Stimulated activated CD4-positive, alpha-beta T cell treated with anti-CD3 and anti-CD28 coated beads, Interleukin-4, amount 100 ng/mL, for 1 hour (primary cell): ENCODE measurements at places on chromosomes 1 and 21.
A peak's percentile ranks its signal among the peaks of the same experiment; 100 is the strongest.

DNA sequence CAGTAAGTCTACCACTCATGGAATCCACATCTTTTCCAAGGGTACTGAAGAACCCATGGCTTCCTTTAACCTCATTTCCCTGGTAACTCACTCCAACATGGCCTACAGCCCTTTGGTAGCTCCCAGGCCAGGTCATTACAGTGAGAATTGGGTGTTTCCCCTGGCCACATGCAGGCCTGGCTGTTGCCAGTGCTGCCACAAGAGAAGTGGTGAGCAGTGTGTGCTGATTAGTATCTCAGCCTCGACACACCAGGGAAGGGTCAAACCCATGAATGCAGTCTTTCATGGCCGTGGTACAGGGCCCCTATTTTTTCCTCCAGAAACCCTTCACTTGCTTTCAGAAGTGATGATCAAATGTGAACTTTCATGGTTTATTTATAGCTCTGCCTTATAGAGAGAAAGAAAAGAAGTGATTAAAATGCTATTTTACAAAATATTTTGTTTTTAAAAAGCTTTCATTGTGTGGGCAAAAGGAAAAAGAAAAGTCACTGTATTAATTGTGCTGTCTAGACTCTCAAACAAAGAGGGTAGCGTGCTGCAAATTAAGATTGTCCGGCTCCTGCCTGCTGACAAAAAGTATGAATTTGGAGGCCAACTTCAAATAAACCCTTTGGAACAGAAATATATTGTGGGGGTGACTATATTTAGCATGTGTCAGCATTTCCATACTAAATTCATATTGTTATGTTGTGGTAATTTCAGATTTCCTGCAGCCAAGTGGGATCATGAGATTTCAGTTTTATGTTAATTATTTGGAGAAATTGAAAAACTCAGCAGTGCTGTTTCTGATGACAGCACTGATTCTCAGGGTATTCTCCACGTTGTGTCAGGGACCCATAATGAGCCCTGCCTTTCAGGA lies 62.0 kb upstream of the HOOK1 start:
- no peak for DNase-seq

DNA sequence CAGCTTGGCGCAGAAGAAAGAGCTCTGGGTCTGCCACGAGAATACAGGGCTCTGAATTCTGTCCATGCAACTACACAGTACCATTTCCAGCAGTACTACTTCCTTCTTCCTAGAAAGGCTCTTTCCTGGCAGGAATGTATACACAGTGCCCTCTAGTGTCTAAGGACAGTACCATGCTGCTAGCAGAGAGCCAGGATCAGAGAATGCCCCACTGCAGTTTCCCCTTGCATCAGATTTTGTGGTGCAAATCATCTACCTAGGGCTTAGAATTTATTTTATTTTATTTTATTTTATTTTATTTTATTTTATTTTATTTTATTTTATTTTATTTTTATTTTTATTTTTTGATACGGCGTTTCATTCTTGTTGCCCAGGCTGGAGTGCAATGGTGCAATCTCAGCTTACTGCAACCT lies 50.8 kb downstream of the PAX7 start:
- DNase-seq: no peak

DNA sequence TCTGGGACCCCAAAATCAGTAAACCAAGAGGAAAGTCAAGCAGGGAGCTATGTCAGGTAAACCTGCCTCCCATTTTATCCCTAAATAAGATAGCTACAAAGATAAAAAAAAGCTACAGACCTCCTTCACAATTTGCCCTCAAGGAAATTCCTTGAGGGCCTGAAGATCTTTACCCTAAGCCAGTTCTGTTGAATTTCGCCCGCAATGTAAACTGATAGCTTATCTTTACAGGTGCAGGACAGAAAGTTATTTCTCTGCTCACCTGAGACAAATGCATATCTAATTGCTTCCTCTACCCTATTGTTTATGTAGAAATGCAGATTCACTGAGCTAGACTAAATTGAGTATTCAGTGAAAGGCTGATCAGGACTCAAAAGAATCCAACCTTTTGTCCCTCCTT lies 153.4 kb upstream of the CHRM3 start:
- no peak for DNase-seq

DNA sequence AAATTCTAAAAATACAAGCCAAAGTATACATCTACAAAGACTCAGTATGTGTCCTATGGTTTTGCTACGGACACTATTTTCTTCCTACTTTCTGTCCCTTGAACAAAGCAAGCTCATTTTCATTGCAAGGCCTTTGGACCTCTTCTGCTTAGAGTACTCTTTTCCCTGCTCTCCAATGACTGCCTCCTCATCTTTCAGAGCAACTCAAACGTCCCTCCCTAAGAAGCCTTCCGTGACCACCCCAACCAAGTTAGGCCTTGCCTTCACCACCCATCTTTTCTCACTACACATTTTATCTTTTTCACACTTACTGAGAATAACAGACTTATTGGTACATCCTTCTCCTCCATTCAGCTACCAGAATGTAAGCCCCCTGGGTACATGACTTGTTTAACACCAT lies 39.9 kb downstream of the ENAH start:
- no peak for DNase-seq

- no peak for DNase-seq
Measured at GRCh38 chr21:29238967-29239290, 59.8 kb upstream of the BACH1 start.

GRCh38 chr1:160578525-160579191 lies 638 bp downstream of the CD84 start:
- DNase-seq: no peak

DNA sequence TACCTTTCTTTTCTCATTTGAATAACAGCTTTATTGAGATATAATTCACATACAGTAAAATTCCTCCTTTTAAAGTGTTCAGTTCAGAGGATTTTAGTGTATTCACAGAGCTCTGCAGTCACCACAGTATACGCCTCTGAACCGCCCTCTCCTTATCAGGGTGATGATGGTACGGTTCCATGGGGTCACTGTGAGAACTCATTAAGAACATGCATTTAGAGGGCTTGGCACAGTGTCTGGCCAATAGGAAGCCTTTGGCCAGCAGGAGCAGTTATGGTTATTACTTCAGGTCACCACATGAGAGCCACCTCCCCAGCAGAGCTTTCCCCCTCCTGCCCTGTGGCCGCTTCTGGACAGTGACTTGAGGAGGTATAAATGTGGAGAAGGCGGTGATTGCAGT lies 27.3 kb downstream of the KCNQ4 start:
- DNase-seq: no peak

DNA sequence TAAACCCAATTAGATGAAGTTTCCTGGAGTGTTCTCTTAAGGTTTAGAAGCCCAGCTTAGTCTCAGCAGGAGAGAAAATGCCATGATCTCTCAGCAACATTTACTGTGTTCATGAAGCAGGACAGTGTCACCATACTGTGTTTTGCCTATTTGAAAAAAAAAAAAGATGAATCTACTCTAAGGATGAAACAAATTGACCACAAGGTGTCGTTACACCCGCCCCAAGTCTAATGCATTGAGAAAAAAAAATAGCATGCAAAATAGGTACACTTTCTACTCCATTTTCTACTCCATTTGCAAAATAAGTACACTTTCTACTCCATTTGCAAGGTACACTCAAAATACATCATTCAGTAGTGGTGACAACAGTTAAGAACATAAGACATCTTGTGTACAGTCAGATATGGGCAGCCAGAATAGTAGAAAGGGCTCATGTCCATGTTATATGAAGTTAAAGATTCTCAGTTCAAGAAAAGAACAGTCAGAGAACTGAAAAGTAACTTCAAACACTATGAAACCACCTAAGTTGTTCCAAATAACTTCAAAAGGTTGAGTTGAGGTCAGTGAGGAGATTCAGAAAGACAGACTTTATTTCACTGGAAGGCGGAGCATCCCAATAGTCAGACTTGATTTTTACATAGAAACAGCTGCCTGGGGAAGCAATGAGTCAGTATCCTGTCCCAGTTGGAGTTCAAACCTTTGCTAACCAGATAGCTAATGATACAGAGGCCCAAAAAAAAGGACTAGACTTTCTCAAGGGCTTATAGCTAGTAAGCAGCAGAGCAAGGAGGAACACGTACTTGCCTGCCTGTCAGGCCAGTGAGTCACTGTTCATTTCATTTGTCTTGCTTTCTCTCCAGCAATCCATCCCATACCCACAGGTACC lies 13.3 kb downstream of the PLPPR5 start:
- DNase-seq: no peak

DNA sequence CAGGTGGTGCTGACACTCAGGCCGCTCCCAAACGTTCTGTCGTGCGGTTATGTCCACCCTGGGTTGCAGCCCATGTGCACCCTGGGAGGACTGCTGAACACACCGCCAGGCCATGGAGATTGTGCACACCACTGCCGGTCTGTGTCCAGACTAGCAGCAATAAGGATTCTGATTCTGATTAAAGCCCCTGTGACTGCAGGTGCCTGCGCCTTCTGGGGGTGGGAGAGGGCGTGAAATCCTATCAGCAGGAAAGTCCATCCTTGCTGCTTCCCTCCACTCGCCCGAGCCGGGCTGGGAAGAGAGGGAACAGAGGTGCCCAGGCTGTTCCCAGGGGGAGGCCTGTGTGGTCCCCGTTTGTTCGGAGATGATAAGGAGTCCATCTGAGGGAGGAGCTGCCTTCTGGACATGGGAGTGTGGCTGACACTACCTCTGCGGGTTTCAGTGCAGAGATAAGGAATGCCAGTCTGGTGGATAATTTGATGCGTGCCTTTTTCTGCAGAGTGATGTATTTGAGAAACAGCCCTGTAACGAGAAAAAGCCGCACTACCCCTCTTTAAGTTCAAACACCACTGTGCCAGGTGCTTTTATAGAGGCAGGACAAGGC lies 41.2 kb downstream of the BACE2 start:
- no peak for DNase-seq

- DNase-seq: no peak
Measured at GRCh38 chr1:167430849-167431242, 87.5 kb downstream of the CD247 start.

DNA sequence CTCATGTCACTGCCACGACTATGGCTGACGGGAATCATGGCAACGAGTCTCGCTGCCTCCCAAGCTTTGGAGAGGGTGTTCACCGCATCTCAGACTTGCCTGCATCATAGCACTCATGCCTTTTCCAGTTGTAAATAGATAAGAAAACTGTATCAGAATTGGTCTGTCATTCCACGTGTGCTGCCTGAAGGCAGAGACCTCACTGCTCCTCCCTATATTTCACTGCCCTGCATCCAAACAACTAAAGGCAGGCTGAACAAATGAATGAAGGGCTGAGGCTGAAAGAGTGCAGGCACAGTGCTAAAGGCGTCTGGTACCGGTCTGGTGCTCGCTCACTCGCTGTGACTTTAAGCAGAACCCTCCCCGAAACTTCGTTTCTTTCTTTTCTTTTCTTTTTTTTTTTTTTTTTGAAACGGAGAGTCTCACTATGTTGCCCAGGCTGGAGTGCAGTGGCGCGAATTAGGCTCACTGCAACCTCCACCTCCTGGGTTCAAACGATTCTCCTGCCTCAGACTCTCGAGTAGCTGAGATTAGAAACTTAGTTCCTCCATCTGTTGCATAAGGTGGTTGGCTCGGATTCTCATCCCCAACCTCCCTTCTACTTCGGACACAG lies 542 bp downstream of the EIF2B3 start:
- no peak for DNase-seq

- no peak for DNase-seq
Measured at GRCh38 chr1:204834336-204834735, 36.3 kb upstream of the NFASC start.

GRCh38 chr1:166302989-166303758 lies 136.4 kb upstream of the FAM78B start:
- no peak for DNase-seq

DNA sequence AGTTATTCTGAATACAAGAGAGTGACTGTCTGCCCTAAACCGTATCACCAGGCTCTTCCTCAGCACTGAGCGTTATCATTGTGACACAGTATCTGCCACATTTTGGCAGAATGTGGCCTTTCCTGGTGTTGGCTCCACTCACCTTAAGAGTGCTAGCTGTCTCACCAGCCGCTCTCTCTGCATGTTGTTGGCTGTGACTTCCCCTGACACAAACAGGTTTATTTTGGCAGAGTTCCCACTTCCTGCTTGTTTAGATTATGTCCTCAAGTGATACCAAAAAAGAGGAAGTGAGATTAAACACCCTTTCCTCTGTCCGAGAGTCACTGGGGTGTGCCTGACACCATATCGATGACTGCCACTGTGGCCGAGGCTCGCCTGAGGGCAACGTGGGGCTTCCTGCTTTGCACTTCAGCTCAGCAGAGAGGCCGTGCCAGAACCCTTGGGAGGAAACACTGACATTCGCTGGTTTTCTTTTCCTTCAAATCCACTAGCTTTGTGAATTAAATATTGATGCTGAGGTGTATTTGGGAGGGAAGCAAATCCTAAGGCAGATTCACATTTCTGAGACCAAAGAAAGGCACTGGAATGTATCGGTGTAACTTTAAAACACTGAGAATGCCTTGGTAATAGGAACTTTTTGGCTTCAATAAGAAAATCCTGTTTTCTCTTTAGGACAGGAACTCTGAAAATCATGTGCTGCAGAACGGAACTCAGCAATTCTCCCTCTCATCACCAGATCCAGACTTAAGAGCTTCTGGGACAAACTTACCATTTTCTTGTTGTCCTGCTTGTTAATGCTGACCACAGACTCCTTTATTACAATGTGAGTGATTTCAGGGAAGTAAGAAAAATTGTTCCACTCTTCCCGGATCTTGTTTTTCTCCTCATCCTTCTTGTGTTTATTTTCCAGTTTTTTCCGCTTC lies 102.1 kb downstream of the JAK1 start:
- peak; percentile 10 for DNase-seq

DNA sequence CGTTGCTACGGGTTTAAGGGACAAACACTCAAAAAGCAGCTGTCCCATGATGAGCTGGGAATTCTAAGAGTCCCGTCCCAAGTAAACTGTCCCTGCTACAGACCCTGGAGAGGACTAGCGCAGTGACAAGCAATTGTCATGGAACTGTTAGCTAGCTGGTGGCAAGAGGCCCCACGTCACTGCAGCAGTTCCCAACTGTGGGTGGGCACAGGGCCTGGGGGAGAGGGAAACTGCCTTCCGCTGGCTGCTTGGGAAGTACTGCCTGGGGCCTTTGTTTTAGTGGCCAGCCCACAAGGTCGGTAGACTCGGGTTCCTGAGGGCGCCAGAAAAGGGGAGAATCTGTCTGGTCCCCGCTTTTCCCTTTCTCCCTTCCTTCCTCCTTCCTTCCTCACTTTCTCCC lies 97.4 kb downstream of the LACTBL1 start:
- DNase-seq: no peak

DNA sequence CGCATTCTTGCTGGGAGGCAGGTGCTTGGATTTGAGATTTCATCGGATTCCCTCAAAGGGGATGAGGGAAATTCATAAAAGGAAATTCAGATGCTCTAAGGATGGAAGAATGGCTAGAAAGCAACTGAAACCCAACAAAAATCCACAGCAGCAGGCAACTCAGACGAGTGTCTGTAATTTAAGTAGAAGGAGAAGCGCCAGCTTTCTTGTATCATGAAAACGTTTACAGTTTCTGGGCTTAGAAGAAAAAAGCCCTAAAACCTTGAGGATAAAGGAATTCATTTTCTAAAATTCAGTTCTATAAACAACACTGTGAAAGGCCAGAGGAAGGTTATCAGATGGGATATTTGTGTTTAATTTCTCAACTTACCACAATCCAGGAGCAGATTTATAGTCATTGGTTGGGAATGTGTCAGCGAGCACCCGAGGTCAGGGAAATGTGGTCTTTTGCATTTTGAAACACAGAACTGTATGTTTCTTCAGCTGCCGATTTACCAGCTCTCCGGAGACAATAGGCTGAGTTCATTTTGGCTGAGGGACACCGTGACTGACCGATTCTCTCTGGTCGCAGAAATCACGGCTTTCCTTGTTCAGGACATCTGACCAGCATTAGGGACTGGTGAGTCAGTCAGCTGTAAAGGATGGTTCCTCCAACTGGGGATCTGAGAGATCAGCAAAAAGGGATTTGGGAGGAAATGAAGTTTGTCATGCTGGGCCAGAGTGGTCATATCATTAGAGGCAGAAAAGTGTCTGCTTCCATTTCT lies 111.6 kb upstream of the ERRFI1 start:
- no peak for DNase-seq
